ENCODE measurements at places on chromosomes 2 and 18.

GRCh38 chr2:168841445-168841844 lies 39.0 kb downstream of the NOSTRIN start:
- DNase-seq, result no peak

DNA sequence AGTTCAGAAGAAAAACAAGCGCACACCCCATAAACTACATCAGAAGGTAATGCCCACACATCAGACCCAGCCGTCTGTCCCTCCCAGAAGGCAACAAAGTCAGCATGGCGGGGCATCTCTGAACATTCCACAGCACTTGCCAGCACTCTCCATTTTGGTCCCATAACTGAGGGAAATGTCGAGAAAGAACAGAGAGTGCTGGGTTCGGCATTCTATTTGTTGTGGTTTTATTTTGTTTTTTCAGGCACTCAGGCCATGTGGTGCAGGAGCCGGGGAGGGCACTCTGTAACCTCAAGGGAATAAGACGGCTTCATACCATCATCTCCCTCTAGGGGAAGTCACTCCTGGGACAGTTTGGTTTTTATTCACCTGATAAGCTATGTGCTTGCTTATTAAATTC lies 156.0 kb downstream of the SEPTIN10 start:
- DNase-seq, result no peak

- DNase-seq, result peak; percentile 92
Measured at GRCh38 chr18:21167641-21168377, 56.2 kb upstream of the ROCK1 start.

- DNase-seq, result no peak
Measured at GRCh38 chr2:239819974-239820555, 205.1 kb downstream of the NDUFA10 start.
